ENCODE measurements at places on chromosomes 1 and 21.
A peak's percentile ranks its signal among the peaks of the same experiment; 100 is the strongest.

DNA sequence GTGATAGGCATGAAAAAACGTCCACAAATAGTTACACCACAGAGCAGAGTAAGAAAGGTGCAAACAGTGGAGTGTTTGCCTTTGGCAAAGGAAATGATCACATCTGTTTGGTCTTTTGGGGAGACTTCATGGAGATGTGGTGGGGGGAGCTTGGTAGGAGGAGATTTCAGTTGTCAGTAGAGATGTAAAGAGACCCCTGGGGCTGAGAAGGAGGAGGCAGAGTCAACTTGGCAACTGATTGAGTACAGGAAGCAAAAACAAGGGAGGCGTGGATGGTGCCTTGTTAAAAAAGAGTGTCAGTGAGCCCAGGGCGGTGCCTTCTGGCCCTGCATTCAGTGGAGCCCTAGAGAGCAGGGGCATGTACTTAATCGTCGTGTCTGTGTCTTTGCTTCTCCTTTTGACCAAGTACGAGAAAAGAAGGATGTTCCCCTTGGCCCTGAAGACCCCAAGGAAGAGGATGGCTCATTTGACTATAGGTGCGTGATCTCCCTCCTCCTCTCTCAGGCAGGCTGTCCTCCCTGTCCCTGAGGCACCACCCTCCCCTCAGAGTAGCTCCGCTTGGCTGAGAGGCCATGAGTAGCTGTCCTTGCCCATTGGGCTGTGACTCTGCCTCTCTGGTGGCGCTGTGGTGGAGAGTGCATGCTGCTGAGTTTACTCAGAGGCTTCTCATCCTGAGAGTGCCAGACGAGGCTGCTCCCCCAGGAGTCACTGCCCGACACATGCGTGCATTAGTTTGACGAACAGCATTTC lies 30.4 kb upstream of the CNTN2 start:
- DNase-seq, result no peak

DNA sequence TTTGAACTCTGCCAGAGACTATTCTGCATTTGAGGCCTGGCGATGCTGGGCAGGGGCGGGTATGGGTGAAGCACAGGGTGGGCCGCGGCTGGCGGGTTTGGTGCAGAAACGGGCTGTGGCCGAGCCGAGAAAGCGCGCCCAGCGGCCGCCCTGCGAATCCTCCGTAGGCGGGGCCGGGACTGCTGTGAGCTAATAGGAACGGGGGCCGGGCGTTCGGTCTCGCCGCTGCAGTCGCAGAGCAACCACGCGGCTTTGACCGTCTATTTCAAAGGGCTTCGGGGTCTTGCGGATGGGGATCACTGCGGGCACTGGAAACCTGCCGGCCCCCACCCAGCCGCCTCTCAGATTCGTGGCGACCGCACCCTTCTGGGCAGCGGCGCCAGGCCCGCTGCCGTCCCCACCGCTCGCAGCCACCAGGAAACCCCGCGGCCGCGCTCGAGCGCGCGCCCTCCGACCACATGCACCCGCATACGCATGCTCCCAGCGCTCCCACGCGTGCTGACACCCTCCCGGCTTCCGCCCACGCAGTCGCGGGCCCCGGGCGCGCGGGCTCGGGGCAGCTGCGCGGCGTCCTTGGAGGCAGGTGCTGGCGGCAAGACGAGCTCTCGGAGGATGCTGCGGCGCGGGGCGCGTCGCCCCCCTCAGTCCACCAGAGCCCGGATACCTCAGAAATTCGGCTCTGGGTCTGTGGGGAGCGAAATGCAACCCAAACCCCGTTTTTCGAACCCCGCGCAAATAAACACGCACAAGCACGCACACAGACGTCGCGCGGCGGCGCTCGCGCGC lies 32.6 kb downstream of the DNTTIP2 start:
- DNase-seq, result peak; percentile 92

DNA sequence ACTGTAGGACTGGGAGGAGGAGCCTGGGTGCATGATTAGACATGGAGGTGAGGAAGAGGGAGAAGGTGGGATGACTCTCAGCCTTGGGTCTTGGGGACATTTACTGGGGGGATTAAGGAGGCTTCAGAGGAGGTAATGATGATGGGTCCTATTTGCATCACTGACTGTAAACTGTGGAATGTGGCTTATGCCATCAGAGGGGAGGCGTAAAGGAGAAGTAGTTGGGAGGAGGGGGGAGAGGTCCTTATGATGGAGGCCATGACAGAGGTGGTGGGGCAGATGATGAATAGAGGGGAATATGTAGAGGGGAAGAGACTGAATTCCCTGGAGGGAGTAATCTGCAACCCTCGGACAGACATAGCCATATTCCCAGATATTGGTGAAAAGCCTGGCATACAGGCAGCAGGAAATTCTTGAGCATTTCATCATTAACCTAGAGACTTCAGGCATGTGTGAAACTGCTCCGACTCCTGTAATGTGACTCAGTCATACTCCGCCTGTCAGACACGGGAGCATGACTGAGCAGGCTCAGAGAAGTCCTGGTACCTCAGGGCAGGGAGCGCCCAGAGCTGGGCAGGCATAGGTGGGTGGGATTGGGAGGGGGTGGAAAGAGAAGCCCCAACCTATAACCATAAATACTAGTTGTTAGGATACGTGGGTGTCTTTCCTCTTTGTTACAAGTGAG lies 8.0 kb upstream of the LCE5A start:
- no peak for DNase-seq

DNA sequence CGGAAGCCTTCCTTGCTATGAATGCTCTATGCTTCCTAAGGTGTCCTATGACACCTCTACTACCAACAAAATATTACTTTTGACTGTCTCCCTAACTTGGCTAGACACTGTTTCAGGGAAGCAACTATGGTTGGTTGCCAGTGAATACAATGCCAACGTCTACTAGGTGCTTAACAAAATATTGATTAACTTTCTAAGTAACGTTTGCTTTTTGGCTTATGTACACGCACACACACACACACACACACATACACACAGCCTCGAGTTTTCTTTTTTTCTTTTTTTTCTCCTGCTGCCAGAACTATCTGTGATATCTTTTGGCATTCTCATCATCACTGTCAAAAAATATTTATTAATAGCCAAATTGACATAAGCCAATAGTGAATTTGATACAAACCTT lies 864.0 kb downstream of the PLA2G4A start:
- no peak for DNase-seq

GRCh38 chr1:61247051-61247825 lies 164.9 kb downstream of the NFIA start:
- DNase-seq, result no peak
